ENCODE measurements at places on chromosomes 5 and 9.

DNA sequence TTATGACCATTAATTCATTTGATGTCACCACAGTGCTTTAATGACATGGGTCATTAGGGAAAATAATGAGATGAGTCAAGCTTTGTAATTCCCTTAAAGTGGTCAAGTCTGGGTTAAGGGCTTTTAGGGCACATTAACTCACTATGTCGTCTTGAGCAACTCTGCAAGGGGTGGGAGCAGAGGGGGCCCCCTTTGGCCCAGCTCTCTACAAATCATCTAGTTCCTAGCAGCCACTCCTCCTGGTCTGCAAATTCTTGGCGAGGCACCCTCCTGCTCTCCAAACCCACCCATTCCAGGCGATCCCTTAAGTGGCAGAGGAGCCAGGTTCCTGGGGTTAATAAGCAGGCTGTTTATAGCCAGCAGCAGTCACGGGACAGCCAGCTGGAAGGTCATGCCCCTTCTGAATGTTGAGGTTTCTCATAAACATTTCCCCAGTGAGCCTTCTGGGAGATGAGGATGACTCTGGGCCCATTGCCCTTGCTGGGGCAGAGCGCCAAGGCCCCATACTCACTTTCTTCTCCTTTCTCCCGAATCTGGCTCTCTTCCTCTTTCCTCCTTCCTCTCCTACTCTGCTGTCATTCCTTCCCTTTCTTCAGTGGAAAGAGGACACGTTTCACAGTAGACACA lies 14.3 kb upstream of the GPX3 start:
- DNase-seq: no peak

- DNase-seq: no peak
These were observed 9.6 kb downstream of the TMOD1 start for GRCh38 chr9:97510797-97511654.

DNA sequence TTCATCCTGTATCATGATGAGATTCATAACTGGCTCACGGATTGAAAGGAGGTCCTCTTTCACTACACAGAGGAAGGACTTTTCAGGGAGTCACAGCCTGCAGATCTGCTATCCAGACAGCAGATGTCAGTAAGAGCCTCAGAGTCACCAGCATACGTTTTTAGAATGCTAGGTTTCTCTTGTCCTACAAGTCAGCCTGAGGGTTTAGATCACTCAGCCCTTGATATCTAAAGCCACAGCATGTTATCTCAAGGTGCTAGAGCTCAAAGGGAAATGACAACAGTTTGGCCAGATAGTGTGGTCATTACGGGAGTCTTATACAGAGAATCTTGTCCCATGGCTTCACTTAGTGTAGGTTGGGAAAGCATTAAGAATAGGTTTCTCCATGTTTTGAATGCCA lies 30.9 kb upstream of the SLC46A2 start:
- no peak for DNase-seq

DNA sequence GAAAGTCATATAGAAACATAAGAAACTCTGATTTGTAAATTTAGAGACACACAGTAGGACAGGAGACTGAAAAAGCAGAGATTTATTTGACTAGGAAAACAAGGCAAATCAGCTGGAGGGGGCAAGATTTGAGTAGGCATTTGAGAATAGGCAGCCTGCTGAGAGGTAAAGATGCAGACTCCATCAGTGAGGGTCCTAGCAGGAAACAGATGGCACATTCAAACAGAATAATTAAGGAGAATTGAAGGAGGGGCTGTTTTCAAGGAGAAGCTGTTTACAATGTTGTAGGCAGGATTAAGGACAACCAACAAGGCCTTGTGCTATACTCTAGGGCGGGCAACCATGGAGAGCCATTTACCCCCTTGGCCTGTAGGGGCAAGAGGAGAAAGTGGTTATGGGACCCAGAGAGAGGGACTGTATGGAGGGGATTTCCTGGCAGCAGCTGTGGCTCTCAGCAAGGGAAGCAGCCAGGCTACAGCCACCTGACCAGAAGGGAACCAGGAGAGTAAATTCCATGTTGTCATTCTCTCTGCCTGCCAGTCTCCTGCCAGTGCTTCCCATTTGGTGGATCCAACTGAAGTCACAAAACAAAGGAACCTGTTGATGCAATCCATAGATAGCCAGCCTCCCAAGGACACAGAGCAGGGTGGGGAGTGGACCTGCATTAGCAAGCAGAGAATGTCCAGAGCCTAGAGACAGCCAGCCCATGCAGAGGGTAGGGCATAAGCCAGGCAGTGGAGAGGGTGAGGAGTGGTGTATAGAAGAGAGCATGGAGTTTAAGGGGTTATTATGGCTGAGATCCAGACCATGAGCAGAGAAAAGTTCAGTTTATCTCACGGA lies 38.2 kb downstream of the PAPPA start:
- DNase-seq: no peak

DNA sequence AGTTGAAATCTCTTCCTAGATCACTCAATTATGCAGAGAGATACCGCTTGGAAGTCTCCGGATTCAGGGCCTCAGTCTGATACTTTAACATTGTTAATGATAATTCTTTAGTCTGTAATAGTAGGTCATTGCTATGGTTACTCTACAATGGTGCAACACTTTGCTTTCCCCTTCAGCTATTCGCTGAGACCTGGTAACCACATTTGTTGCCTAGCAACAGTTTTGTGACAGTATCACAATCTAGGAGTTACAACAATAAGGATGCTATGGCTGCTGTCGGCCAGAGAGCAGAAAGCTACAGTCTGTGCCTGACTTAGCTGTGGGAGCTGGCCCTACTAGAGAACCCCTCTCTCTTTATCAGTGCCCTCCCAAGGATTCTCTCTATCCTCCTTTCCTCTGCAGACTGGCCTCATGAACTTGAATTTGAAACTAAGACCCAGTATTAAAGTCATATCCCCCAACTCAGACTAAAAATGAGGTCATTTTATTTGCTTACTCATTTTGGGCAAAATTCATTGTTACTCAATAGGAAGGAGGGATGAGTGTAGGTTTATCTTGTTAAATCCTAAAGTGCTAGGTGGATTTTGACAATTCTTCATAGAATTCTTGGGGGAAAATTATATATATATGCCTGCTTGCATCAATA lies 39.3 kb downstream of the NR2F1 start:
- peak; percentile 60 for DNase-seq

DNA sequence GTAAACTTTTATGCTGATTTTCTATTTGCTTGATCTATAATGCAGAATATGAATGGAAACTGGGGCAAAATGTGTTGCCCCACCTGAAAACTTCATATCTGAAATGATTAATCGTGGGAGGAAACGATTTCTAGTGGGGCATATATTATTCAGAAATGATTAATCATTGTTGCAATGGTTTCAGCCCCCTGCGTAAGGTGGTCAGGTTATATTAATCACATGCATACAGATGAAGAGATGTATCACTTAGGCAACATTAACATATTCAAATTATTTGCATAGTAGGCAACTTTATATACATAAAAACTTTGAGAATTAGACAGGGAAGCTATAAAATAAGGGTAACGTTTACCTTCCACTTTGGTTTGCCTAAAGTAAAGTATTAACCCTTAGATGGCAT lies 49.8 kb downstream of the LSM11 start:
- DNase-seq: no peak

DNA sequence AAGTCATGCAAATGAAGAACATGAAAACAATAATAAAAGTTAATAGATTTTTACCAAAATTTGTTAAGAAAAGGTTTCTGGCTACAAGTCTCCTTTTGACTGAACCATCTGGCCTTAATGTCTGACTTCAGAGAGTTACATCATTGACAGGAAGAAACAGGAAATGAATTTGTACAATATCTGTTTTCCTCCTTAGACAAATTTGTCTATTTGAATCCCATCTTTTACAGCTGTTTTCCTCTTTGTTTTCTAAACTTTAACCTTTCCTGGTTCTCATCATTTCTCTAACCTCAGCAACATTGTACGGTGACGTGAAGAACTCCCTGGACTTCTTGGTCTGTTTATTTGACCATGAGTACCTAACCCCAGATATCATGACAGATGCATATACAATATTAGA lies 567.5 kb upstream of the RIOK2 start:
- DNase-seq: no peak

DNA sequence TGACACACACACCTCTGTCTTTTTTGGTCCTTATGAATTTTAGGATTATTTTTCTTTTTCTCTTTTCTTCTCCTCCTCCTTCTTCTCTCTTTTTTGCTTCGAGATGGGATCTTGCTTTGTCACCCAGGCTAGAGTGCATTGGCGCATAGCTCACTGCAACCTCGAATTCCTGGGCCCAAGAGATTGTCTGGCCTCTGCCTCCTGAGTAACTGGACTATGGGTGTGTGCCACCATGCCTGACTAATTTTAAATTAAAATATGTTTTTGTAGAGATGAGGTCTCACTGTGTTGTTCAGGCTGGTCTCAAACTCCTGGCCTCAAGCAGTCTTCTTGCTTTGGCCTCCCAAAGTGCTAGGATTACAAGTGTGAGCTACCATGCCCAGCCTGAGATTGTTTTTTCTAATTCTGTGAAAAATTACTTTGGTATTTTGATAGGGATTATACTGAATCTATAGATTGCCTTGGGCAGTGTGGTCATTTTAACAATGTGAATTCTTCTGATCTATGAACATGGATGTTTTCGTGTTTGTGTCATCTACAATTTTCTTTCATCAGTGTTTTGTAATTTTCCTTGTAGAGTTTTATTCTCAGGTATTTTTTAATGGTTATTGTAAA lies 7.7 kb downstream of the AHRR start:
- DNase-seq: no peak

GRCh38 chr9:20914556-20914955 lies 116.9 kb downstream of the HACD4 start:
- no peak for DNase-seq

DNA sequence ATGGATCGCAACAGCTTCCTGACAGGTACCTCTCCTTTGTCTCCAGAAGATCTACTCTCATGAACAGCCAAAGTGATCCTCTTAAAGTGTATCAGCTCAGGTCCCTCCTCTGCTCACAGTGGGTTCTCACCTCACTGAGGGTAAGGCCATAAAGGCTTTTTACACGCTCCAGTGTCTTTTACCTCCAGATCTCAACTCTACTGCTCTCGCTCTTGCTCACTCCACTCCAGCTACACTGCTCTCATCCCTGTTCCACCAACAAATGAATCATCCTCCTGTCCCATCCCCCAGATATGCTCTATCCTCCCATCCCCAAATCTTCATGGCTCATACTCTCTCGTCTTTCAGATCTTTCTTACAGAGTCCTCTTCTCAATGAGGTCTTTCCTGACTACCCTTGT lies 248.6 kb upstream of the EFNA5 start:
- no peak for DNase-seq

GRCh38 chr9:87628346-87628745 lies 97.6 kb upstream of the CTSL start:
- DNase-seq: no peak

DNA sequence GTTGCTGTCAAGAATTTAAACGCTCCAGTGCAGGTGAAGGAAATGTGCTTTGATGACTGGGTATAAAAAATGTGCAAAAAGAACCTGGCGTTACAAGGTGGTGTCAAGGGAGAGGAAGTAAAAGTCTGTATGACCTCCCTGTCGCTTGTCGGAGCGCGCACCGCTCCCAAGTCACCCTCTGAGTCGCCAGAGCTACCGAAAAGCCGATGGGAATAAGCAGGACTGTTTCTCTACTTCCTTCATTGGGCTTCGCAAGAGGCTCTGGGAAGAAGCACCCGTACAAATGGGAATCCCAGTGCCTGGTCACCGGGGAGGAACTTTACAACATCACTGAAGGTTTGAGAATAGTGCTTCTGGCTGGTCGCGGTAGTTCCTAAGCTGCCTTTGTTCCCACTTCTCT lies 1.3 kb upstream of the DMRT2 start:
- DNase-seq: no peak

- no peak for DNase-seq
These were observed 139.9 kb upstream of the ACOT12 start for GRCh38 chr5:81533629-81534405.

GRCh38 chr9:29974197-29974596 lies 2400.9 kb upstream of the C9orf72 start:
- DNase-seq: no peak

GRCh38 chr9:32092031-32092430 lies 292.4 kb upstream of the ACO1 start:
- DNase-seq: no peak

- no peak for DNase-seq
These were observed 72.8 kb upstream of the COL5A1 start for GRCh38 chr9:134568811-134569210.

GRCh38 chr5:58149345-58149744 lies 310.5 kb downstream of the PLK2 start:
- DNase-seq: no peak

DNA sequence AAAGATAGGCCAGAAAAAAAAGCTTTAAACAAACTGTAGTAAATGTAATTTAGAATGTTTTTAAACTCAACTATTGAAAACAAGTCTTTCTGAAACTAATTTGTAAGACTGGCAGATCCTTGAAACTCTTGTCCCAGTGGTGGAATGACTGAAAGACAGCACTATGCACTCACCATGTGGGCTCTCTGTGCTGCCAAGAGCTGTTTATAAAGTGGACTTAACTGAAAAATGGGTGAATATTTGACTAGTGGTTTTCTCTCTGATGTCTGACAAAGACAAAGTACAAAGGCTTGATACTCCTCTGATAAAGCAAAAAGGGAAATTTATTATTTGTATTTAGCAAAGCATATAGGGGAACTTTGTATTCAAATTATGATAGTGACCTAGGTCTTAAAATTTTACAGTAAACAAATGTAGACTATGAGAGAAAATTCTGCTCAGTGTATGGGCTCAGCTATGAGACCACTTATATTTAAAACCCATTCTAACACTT lies 635.4 kb downstream of the NR2F1-AS1 start:
- DNase-seq: no peak

GRCh38 chr9:126423142-126423915 lies 96.7 kb downstream of the MVB12B start:
- DNase-seq: no peak

DNA sequence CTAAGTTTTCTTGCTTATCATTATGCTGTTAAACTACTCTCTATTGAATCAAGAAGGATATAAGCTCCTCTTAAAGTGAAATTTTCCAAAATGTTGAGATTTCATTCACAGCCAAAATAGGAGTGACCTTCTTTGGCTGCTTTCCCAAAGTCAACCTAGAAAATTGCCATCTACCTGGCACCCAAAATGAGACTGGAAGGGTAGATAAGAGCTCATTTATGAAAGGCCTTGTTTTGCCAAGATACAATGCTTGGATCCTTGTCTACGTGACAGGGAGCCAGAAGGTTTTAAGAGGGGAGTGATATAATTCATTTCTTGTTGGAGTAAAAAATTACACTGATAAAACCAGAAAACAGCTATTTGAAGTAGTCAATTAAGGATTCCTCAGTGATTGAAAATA lies 287.1 kb downstream of the IZUMO3 start:
- no peak for DNase-seq

GRCh38 chr5:80125962-80126480 lies 90.9 kb downstream of the THBS4 start:
- no peak for DNase-seq

GRCh38 chr9:131197160-131197911 lies 72.0 kb downstream of the NUP214 start:
- no peak for DNase-seq

GRCh38 chr9:135229701-135230385 lies 142.4 kb downstream of the OLFM1 start:
- no peak for DNase-seq

GRCh38 chr9:116589392-116590354 lies 97.4 kb upstream of the TRIM32 start:
- no peak for DNase-seq

- no peak for DNase-seq
These were observed 13.3 kb downstream of the ARAP3 start for GRCh38 chr5:141668601-141669265.

All from CD4-positive, alpha-beta T cell treated with Interferon gamma for 1 hour (primary cell).